Glomerular endothelial cell (primary cell): ENCODE measurements at places on chromosomes 1 and 21. TPM values are rescaled to one million over a fixed set of nuclear protein-coding genes. Genes with fewer than 3 reads are reported as not detected.

The OR6K3 gene
- not detected in 2 replicates for total RNA-seq

The BTG2 gene
- 35.9 and 54.7 TPM in 2 replicates for total RNA-seq

The TAF5L gene
- total RNA-seq = 15.9 and 18.6 TPM in 2 replicates

The HES5 gene
- not detected in 2 replicates for total RNA-seq

The MYOM3 gene
- 0.15 and 0.23 TPM in 2 replicates for total RNA-seq

The EIF2D gene
- total RNA-seq = 39.8 and 44.9 TPM in 2 replicates

The DMRTA2 gene
- not detected in 2 replicates for total RNA-seq

The TSSK3 gene
- 0.47 TPM in 1 of 2 replicates, not detected in the other for total RNA-seq

The PRELP gene
- not detected in 2 replicates for total RNA-seq

The PRAMEF25 gene
- not detected in 2 replicates for total RNA-seq

The OR14A16 gene
- total RNA-seq = not detected in 2 replicates

The BCAN gene
- total RNA-seq = 0.24 TPM in 1 of 2 replicates, not detected in the other

The SELP gene
- 15.4 and 27.7 TPM in 2 replicates for total RNA-seq

The ARHGEF2 gene
- total RNA-seq = 92.3 and 105 TPM in 2 replicates

The OLFM3 gene
- not detected in 2 replicates for total RNA-seq

The CFAP107 gene
- not detected in 2 replicates for total RNA-seq

The OPTC gene
- total RNA-seq = not detected in 2 replicates

The NR1I3 gene
- not detected in 2 replicates for total RNA-seq

The SV2A gene
- 1.8 and 2.6 TPM in 2 replicates for total RNA-seq

The CELA3A gene
- total RNA-seq = not detected in 2 replicates

The LCE1E gene
- total RNA-seq = not detected in 2 replicates

The DENND2C gene
- 1.2 and 1.3 TPM in 2 replicates for total RNA-seq
